ENCODE measurements at places on chromosomes 1 and 21.

- DNase-seq = no peak
Measured at GRCh38 chr1:57142999-57143398, 177.2 kb upstream of the C8B start.

GRCh38 chr1:201820413-201820812 is 8.5 kb upstream of the IPO9 start:
- DNase-seq = no peak

DNA sequence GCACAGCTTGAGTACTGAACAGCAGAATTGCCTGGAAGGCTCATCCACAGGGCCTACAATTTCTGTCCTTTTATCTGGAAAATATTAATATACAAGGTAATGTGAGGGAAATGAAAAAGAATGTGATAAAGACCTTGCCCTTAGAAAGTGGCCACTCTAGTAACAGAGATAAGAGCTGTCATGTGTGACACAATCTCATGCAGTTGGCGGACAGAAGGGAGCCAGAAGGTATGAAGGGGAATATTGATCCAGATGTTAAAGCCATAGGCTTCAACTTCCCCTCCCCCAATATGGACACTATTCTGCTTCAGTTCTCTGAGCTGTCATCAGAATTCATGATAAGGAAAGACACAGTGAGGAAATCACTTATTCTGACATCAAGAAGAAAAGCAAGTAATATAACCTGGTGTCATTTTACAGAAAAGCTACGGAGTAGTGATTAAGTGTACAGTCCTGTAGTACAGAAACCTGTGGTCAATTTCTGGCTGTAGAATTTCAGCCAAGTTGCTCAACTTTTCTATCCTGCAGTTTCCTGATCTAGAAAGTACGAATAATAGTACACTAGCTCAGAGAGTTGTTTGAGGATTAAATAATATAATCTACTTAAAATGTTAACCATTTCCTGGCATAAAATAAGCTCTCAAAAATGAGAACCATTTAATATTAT is 572.1 kb downstream of the DPYD start:
- DNase-seq = no peak

GRCh38 chr1:176773038-176773437 is 310.1 kb downstream of the PAPPA2 start:
- DNase-seq = no peak

DNA sequence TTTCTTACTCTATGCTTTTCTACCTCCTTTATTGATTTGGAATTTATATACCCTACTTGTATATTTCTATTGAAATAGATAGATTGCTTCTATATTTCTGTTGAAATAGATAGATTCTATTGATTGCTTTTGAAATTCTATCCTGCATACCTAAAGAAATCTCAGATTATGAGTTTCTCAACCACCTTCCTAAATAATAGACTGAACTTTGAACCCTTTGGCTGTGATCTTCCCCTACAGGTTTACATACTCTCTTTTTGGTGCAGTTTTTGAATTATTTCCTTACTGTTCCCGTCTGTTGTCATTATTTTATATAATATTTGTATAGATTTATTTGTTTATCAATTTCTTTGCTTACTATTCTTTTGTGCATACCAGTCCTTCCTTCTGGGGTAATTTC is 20.4 kb upstream of the CSF3R start:
- no peak for DNase-seq

GRCh38 chr1:33211972-33212371 is 30.1 kb upstream of the TRIM62 start:
- DNase-seq = no peak

- no peak for DNase-seq
Measured at GRCh38 chr21:36688324-36688723, 10.6 kb upstream of the SIM2 start.

DNA sequence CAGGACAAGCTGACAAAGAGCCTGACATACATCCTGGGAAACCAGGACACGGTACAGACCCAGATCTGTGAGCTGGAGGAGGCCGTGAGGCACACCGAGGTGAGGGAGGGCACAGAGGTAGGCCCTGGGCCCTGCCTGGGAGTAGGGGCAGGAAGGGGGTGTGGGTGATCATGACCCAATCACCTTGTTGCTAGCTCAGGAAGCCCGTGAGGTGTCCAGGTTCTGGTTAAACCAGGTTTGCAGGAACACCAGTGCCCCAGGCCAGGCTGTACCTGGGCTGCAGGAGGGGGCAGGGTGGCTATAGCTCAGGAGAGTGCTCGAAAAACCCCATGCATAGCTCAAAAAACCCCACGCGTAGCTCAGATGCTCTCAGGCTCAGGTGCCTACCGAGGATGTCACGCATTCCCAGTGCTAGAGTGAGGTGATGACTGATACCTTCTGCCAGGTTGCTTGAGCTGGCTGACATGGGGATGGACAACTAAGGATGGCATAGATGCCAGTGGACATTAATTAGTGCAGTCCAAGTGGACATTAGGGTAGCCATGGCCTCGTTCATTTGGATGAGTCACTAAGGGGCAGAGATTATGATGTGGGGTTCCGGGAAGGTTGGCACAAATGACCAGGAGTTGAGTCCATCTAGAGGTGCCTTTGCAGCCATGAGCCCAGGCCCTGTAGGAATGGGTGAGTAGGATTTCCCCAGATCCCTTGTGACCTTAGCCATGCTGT is 3.7 kb downstream of the TRIM46 start:
- DNase-seq = no peak

- DNase-seq = no peak
Measured at GRCh38 chr1:228478912-228479711, 8.1 kb upstream of the RNF187 start.

DNA sequence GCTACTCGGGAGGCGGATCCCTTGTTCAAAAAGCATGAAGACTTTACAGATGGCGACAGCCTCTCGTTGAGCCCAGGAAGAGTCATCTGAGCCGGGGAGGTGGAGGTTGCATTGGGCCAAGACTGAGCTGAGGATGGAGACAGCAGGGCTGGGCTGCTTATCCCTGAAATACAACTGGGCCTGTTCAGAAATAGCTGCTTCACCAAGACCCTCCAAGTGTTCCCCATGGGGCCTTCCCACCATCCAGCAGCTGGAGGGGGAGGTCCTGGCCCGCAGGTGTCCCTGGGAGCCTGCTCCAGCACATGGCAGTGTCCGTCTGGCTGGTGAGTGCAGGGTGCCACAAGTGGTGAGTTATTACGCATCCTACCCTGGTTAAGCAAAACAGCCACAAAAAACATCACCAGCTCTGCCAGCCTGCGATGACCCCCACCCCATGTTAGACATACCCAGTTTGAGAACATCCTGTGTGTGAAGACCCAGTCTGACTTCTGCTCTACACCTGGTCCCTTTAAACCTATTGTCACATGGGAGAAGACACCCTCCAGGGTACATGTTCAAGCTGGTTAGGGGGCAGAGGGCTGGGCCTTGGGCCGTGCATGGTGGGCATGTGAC is 93.1 kb upstream of the TMPRSS2 start:
- no peak for DNase-seq

- DNase-seq = no peak
Measured at GRCh38 chr1:115337633-115338456, at the start of gene NGF. Gene NGF, minus strand, starts transcription at chr1:115338249. Its CDS starts 51,454 bp downstream, at chr1:115286795.

- no peak for DNase-seq
Measured at GRCh38 chr1:25765923-25766589, 33.9 kb upstream of the SELENON start.

GRCh38 chr1:161763522-161764098 is 2.5 kb upstream of the ATF6 start:
- peak; percentile 22 for DNase-seq

DNA sequence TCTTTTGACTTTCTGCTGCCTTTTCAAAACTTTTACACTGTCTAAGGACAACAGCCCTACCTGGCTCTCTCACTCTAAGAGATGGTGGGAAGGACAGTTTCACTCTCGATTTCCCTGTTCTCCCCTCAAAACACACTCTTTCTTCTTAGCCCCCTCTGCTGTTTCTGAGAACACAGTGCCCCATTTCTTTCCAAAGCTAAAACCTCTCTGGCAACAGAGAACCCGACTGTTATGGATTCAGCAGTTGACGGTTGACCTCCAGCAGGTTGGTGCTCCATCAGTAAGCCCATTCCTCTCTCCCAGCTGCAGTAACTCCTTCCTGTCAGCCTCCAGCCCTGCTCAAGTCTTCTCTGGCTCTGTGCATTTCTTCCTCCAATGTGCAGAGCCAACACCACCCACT is 88.2 kb upstream of the ABCD3 start:
- DNase-seq = no peak

GRCh38 chr1:86445919-86446318 is 21.9 kb downstream of the CLCA2 start:
- DNase-seq = no peak

DNA sequence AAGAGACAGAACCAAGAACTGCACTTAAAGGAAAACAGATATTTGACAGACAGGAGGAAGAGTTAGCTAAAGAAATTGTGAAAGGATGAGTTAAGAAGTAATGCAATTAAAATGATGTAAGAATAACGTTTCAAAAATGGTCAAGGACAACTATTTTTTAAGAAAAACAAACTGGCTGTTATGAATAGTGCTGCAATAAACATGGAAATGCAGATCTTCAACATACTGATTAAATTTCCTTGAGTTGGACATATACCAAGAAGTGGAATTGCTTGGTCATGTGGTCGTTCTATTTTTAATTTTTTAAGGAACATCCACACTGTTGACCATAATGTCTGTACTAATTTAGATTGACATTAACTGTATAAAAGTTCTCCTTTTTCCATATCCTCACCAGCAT is 23.1 kb upstream of the PHTF1 start:
- no peak for DNase-seq

GRCh38 chr1:203075236-203076030 is 10.4 kb downstream of the MYOG start:
- no peak for DNase-seq

DNA sequence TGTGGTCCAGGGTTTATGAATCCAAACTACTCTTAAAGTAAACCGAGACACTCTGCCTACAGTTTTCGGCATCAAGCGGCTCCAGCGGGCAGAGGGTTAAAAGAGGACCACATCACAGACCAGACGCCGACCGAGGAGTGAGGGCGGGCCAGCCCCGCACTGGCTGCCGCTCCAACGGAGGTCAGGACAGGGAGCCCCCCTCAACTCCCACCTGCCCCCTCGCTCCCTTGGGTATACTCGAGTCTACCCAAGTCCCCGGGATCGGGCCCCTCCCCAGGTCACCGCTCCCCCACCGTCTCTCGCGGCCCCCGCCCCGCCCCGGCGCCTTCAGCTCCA is 312 bp downstream of the ARNT start:
- DNase-seq = no peak

DNA sequence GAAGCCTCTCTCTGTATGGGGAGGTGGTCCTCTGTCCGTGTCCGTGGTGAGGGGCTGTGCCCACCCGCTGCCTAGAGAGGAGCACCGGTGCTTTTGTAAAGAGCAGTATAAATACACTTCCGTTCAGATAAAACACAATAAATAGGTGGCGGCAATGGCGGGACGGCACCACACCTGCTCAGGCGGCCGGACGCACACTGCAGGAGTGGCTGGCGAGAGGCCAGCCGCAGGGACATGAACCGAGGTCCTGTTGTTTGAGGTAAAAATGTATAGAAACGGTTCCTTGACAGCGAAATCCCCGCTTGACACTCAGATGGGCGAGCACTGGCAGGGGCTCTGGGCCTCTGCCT is 40.8 kb downstream of the KRTAP10-1 start:
- no peak for DNase-seq

GRCh38 chr1:5386371-5386770 is 605.9 kb downstream of the NPHP4 start:
- DNase-seq = no peak

DNA sequence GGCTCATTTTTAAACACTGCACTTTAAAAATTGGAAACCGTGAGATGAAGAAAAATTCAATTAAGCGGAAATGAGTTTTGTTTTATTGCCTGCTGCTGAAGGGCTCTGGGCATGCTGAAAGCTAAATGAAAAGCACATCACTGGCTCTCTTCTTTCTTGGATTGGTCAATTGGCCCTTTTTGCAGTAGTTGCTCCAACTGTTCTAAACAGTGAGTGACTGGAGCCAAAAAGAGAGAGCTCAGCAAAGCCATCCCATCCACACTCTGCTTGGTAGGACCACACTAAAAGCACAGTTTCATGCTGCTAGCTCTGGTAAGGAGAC is 48.1 kb downstream of the LHX4 start:
- no peak for DNase-seq

DNA sequence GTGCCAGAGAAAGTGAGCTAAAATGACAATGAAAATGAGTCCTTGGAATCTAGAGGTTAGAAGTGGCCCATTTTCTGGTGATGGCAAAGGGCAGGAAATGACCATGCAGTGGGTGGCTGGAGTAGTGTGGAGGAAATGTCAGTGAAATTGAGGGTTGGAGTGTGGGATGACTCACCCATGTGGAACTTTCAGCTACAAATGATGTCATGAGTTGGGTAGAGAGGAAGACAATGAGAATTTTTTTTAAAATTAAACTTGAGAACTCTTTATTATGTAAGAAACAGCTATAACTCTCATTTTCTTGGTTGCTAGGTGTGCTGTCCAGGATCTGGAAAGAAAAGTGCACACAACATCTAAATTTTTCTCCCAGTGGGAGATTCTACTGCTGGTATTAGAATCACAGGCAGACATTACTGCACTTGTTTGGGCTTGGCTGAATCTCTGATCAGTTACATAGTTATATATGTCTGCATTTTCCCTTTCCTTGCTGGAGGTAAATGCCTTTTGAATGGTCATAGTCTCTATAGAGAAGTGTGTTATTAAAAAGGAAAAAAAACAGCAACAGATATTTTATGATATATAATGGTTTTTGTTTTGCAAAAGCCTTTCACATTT is 56.8 kb upstream of the GNG12 start:
- no peak for DNase-seq

- no peak for DNase-seq
Measured at GRCh38 chr1:109897259-109897955, 13.2 kb upstream of the CSF1 start.

GRCh38 chr1:241412646-241413045 is 55.6 kb upstream of the RGS7 start:
- DNase-seq = no peak

DNA sequence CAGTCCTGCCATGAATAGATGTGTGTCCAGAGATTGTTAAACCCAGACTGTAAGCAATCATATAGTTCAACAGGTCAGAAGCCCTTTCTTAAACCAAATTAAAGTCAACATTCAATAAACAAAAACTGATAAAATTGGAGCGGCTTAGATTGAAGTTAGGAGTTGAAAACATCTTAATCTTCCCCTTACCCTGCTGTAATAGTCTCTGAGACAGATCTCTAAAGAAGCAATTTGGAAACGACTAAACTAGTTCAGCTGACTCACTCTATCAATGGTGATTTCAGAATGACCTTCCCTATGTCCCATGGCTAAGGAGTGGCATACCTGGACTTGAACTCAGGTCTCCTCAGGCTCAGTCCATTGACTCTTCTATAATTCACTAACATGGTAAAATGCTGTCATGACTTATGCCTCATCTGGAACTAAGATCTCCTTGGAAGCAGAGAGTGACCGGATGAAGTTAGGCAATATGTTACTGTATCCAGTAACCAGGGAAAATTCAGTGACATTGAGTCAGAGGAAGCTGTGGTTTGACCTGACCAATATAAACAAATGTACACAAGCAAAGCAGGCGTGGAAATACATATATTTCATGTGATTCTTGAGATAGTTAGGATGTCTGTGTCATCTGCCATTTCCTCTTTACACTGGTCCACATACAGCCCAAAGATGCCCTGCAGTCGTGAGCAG is 30.1 kb downstream of the SGIP1 start:
- DNase-seq = no peak
